Activated T-cell treated with anti-CD3 and anti-CD28 coated beads, Interleukin-2, amount 50 U/mL, for 72 hours (primary cell): ENCODE measurements at places on chromosomes 7 and 10. TPM values are rescaled to one million over a fixed set of nuclear protein-coding genes. Genes with fewer than 3 reads are reported as not detected.

The DLD gene
- 105 TPM for total RNA-seq

The SPDYE9 gene
- total RNA-seq, result not detected

The FXYD4 gene
- not detected for total RNA-seq

The OR2A25 gene
- not detected for total RNA-seq

The OR2A1 gene
- total RNA-seq, result not detected

GRCh38 chr10:55629793-55630490 lies 731.1 kb downstream of the ZWINT start:
- H3K27ac ChIP-seq, result no peak overlapping the region
- H3K4me3 ChIP-seq, result no peak overlapping the region
- no peak for DNase-seq
- no peaks in the 10 kb centered on the region for H3K4me1 ChIP-seq
- H3K36me3 ChIP-seq, result peaks cover 2% of the 10 kb centered on the region

GRCh38 chr7:28418966-28419365 lies 6.6 kb downstream of the CREB5 start:
- peaks cover 57% of the 10 kb centered on the region for H3K27me3 ChIP-seq
- H3K4me3 ChIP-seq, result no peak overlapping the region
- no peaks in the 10 kb centered on the region for H3K4me1 ChIP-seq

- H3K36me3 ChIP-seq, result no peaks in the 10 kb centered on the region
- no peaks in the 10 kb centered on the region for H3K27me3 ChIP-seq
- no peak for DNase-seq
- H3K4me3 ChIP-seq, result no peak overlapping the region
Observed at GRCh38 chr7:102814025-102814471, 65.2 kb downstream of the FAM185A start.

- peaks cover 8% of the 10 kb centered on the region for H3K4me1 ChIP-seq
- DNase-seq, result peak; percentile 26
- H3K27ac ChIP-seq, result no peak overlapping the region
- H3K36me3 ChIP-seq, result no peaks in the 10 kb centered on the region
Observed at GRCh38 chr7:23967949-23968599, 258.1 kb downstream of the STK31 start.

DNA sequence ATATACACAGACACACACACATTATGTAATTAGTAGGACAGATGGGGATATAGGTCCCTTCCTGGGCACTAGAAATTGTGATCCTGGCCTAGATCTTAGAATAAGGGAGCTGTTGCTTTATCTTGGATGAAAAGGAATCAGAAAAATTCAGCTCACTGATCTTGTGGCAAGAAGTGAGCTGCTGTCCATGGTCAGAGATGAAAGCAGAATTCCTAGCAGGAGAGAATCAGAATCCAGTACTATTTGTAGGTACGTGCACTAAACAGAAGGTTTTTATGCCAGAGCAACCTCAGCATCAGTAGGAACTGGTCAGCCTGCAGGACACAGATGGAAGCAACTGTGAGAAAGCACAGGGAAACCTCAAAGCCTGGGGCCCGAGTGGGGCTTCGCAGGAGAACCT lies 549.2 kb upstream of the POM121L12 start:
- H3K4me3 ChIP-seq, result no peak overlapping the region
- DNase-seq, result no peak
- H3K27ac ChIP-seq, result no peak overlapping the region
- no peaks in the 10 kb centered on the region for H3K27me3 ChIP-seq
- no peaks in the 10 kb centered on the region for H3K36me3 ChIP-seq
- no peaks in the 10 kb centered on the region for H3K4me1 ChIP-seq

- no peak overlapping the region for H3K4me3 ChIP-seq
- peaks cover 56% of the 10 kb centered on the region for H3K4me1 ChIP-seq
- no peak for DNase-seq
- H3K27me3 ChIP-seq, result no peaks in the 10 kb centered on the region
- H3K36me3 ChIP-seq, result no peaks in the 10 kb centered on the region
Observed at GRCh38 chr7:96306385-96307125, 15.3 kb downstream of the SLC25A13 start.

DNA sequence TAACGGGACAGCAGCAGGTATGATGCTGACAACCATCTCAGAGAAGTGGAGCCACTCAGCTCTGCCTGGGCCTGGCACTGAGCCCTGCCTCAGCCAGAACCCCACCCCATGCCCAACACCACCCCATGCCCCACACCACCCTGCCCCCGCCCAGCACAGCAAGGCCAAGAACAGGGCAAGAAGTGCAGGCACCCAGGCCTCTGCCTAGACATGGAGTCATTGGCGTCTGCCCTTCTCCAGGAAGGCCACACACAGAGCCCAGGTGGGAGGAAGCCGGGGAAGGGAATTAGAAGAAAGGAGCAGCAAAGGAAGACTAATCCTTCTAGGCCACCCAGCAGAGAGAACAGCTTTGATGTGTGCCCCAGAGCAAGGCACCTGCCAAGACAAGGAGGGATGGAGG lies 18.9 kb downstream of the CAMK2G start:
- peaks cover 65% of the 10 kb centered on the region for H3K4me1 ChIP-seq
- no peak overlapping the region for H3K4me3 ChIP-seq
- no peak for DNase-seq
- H3K36me3 ChIP-seq, result peaks cover 2% of the 10 kb centered on the region
- H3K27me3 ChIP-seq, result no peaks in the 10 kb centered on the region
- H3K27ac ChIP-seq, result no peak overlapping the region

- H3K4me1 ChIP-seq, result peaks cover 30% of the 10 kb centered on the region
- peak overlapping the region; percentile 59 for H3K27ac ChIP-seq
- no peaks in the 10 kb centered on the region for H3K27me3 ChIP-seq
- no peak overlapping the region for H3K4me3 ChIP-seq
- DNase-seq, result no peak
- H3K36me3 ChIP-seq, result no peaks in the 10 kb centered on the region
Observed at GRCh38 chr10:29448125-29448524, 159.3 kb downstream of the LYZL1 start.

DNA sequence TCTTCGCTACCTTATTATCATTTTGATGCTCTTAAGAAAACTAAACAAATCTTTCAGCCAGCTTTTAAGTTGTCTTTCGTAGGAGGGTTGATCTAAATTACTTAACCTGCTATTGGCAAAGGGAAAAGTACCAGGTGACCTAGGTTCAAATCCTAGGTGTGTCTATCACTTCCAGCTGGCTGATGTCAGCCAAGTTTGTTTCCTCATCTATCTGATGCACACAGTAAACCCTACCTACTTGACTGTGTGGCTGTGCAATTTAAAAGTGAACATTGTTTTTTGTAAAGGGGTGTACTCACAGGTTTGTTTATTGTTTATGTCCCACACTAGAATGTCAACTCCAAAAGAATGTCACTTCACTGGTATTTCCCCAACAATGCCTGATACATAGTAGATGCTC lies 21.9 kb upstream of the CAMK1D start:
- no peaks in the 10 kb centered on the region for H3K27me3 ChIP-seq
- DNase-seq, result no peak
- peaks cover 23% of the 10 kb centered on the region for H3K4me1 ChIP-seq
- no peak overlapping the region for H3K4me3 ChIP-seq
- no peak overlapping the region for H3K27ac ChIP-seq

- peaks cover 1% of the 10 kb centered on the region for H3K27me3 ChIP-seq
- no peak for DNase-seq
- H3K27ac ChIP-seq, result no peak overlapping the region
- H3K4me3 ChIP-seq, result no peak overlapping the region
- H3K36me3 ChIP-seq, result no peaks in the 10 kb centered on the region
Observed at GRCh38 chr7:159192013-159192412, 47.3 kb upstream of the VIPR2 start.

- H3K27ac ChIP-seq, result peak overlapping the region; percentile 99
- peaks cover 95% of the 10 kb centered on the region for H3K4me1 ChIP-seq
- no peaks in the 10 kb centered on the region for H3K27me3 ChIP-seq
- H3K36me3 ChIP-seq, result peaks cover 2% of the 10 kb centered on the region
- H3K4me3 ChIP-seq, result peak overlapping the region; percentile 92
Observed at GRCh38 chr10:110355141-110355831, 50.6 kb upstream of the SMNDC1 start.

- no peak for DNase-seq
- H3K36me3 ChIP-seq, result peaks cover 3% of the 10 kb centered on the region
- H3K27me3 ChIP-seq, result no peaks in the 10 kb centered on the region
- peaks cover 46% of the 10 kb centered on the region for H3K4me1 ChIP-seq
- no peak overlapping the region for H3K4me3 ChIP-seq
Observed at GRCh38 chr10:17021656-17022465, 107.8 kb downstream of the CUBN start.

- H3K4me1 ChIP-seq, result no peaks in the 10 kb centered on the region
- H3K36me3 ChIP-seq, result no peaks in the 10 kb centered on the region
- H3K27me3 ChIP-seq, result no peaks in the 10 kb centered on the region
- H3K4me3 ChIP-seq, result no peak overlapping the region
Observed at GRCh38 chr10:24007359-24007758, 201.6 kb upstream of the KIAA1217 start.

- H3K27ac ChIP-seq, result peak overlapping the region; percentile 30
- H3K36me3 ChIP-seq, result no peaks in the 10 kb centered on the region
- H3K27me3 ChIP-seq, result no peaks in the 10 kb centered on the region
- H3K4me1 ChIP-seq, result peaks cover 16% of the 10 kb centered on the region
- peak overlapping the region; percentile 49 for H3K4me3 ChIP-seq
Observed at GRCh38 chr10:283916-284356, 148.7 kb downstream of the ZMYND11 start.

DNA sequence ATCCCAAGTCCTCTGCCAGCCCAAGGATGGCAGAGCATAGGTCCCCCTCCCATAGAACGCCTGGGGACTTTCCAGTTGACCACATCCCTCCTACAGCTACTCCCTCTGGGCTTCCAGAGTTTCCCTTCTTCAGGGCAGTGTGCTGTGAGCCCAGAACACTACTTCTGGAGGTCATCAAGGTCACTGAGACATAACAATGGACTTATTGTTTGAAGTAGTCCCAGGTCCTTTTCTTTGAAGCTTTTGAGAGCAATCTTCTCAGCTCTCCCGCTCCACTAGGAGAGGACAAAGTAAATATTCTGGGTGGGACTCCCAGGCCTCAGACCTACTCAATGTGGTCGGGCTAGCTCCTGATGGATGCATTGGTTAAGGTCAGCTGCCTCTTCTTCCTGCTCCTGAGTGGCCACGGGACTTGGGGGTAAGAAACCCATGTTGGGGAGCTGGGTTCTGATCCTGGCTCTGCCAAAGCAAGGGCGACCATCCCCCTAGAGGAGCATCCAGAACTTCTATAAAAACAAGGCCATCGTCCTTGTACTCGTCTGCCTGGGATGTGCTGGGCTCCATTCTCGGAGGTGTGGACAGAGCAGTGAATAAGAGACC lies 83.5 kb upstream of the DDC start:
- no peaks in the 10 kb centered on the region for H3K36me3 ChIP-seq
- H3K4me1 ChIP-seq, result no peaks in the 10 kb centered on the region
- no peak for DNase-seq

DNA sequence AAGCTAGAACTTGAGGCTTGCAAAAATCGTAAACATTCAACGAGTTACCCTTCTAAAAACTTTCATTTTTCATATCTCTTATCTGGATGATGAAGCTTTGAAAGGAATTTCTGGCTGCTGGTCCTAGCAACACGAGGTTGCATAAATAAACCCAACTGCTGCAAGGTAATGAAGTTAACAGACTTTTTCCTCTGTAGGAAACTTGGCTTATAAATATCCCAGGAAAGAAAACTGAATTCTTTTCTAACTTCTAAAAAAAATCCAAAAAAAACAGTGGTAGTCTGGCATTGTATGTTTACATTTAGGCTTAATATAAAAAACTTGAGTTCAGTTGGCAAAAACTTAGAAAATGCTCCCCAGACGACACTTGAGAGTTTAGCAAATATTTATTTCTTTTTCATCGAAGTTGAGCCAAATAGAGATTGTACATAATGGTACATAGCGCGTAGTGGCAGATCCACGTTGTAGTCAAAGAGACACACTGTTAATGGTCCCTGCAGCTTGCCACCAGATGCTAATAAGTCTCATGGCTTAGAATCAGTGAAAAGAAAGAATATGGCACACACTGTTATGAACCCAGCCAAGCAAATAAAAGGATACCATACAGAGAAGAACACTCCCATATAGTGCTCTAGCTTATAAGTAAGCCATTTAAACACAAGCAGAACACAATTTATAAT lies 200.3 kb upstream of the PCLO start:
- no peaks in the 10 kb centered on the region for H3K36me3 ChIP-seq
- no peak overlapping the region for H3K27ac ChIP-seq
- no peaks in the 10 kb centered on the region for H3K27me3 ChIP-seq
- no peak for DNase-seq

GRCh38 chr7:107326061-107326460 lies 143.8 kb upstream of the GPR22 start:
- DNase-seq, result no peak
- no peak overlapping the region for H3K4me3 ChIP-seq
- no peak overlapping the region for H3K27ac ChIP-seq
- no peaks in the 10 kb centered on the region for H3K4me1 ChIP-seq
- no peaks in the 10 kb centered on the region for H3K36me3 ChIP-seq
